ENCODE measurements at places on chromosomes 2 and 18.

DNA sequence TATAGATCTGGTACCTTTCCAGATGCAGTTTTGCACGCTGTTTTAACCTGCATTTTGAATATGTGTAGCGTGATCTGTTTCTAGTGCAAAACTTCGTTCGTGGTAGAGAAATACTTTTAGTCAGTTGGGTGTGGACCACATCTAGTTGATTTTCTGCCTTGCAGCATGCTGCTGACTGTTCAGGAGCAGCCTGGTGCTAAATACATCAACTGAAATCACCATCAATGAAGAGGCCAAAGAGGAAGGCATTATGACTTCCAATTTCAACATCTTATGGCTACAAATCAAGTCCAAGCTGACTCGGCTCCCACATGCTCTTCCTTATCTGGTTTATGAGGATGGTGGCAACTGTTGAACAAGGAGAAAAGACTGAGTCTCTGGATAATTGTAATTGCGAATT, 298.5 kb downstream of the ZNF521 start:
- no peak overlapping the region for H3K27ac ChIP-seq
- H3K27me3 ChIP-seq = no peaks in the 10 kb centered on the region
- no peaks in the 10 kb centered on the region for H3K36me3 ChIP-seq
- no peaks in the 10 kb centered on the region for H3K4me1 ChIP-seq

DNA sequence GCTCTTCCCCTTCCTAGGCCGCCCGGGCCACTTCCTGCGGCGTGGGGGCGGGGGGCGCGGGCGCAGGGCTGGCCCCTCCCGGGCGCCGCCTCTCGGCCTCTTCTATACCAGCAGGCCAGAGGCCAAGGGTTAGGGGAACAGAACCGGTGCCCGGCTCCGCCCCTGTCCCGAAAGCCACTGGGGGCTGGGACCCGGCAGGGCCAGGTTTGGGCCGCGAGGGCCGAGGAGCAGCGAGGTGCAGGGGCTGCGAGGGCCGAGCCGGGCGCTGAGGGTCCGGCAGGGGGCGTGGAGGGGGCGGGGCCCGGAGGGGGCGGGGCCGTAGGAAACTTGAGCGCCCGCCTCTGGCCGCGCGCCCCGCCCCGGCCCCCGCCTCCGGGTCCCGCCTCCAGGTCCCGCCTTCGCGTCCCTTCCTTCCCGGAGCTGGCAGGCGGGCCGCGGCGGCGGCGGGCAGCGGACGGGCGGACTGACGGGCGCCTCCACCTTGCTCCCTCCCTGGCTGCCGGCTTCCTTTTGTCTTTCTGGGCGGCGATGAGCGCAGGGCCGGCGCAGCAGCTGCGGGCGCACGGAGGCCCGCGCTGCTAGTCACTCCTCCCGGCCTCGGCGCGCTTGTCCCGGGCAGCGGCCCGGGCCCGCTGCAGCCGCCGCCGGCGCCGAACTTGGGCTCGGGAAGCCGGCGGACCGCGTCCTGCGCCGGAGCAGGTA, at the start of gene HPCAL1:
HPCAL1 (plus strand) TSS at position 426 of the 702 bp plus-strand sequence. CDS start 116,854 bp downstream, outside the sequence.
- H3K27me3 ChIP-seq = peaks cover 4% of the 10 kb centered on the region
- H3K4me1 ChIP-seq = peaks cover 73% of the 10 kb centered on the region
- H3K27ac ChIP-seq = peak within 1 kb of the TSS; percentile 90
- peak; percentile 80 for DNase-seq
- H3K4me3 ChIP-seq = peak within 1 kb of the TSS; percentile 99
- H3K36me3 ChIP-seq = peaks cover 3% of the 10 kb centered on the region

- H3K4me1 ChIP-seq = no peaks in the 10 kb centered on the region
- no peaks in the 10 kb centered on the region for H3K36me3 ChIP-seq
- no peaks in the 10 kb centered on the region for H3K27me3 ChIP-seq
Measured at GRCh38 chr2:122635686-122636085, 880.2 kb downstream of the TSN start.

- H3K4me1 ChIP-seq = no peaks in the 10 kb centered on the region
- no peaks in the 10 kb centered on the region for H3K27me3 ChIP-seq
- no peak overlapping the region for H3K27ac ChIP-seq
Measured at GRCh38 chr2:80896576-80896975, 592.0 kb upstream of the LRRTM1 start.

GRCh38 chr2:208150956-208151355, 5.0 kb upstream of the CRYGB start:
- no peak overlapping the region for H3K4me3 ChIP-seq
- DNase-seq = no peak
- H3K27me3 ChIP-seq = no peaks in the 10 kb centered on the region
- H3K4me1 ChIP-seq = no peaks in the 10 kb centered on the region
- no peak overlapping the region for H3K27ac ChIP-seq

- no peak overlapping the region for H3K4me3 ChIP-seq
- DNase-seq = no peak
- H3K27me3 ChIP-seq = no peaks in the 10 kb centered on the region
- peaks cover 12% of the 10 kb centered on the region for H3K36me3 ChIP-seq
- peaks cover 64% of the 10 kb centered on the region for H3K4me1 ChIP-seq
Measured at GRCh38 chr2:7516484-7517063, 599.4 kb downstream of the RNF144A start.

DNA sequence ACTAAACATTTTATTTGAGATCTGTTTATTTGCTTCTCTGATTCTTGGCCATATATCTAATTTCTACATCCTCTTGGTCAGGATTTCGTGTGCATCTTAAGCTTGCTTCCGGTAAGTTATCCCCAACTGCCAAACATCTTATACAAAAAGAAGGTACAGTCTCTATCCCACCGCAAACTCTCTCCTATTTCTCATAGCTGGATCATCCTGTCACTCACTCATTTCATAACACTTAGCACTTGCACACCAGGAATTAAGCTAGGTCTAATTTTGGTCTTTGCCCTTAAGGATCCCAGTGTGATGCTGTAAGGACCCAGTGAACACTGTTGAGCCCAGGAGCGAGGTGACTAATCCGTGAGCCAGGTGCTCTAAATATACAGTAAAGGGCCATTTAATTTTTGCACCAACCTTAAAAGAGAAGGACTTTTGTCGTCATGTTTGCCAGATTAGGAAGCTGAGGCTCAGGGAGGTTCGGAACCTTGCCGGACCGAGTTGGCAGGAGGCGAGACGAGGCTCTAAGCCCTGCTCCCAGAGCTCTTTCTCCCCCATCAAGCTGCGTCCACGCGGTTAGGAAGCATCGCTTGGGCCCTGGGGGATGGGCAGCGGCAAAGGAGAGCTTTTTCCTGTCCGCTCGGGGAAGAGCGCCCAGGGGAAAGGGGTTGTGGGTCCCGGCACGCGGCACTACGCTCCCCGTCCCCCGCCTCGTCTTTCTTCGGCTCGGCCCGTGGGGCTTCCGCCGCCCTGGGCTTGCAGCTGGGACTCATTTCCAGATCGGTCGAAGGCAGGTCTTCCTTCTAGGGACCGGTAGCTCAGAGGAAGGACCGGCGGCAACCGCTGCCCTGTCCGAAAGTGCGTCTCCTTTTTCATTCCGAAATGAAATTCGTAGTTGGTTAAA, 4.1 kb upstream of the ITPRIPL1 start:
- H3K4me3 ChIP-seq = peak overlapping the region; percentile 88
- H3K27me3 ChIP-seq = no peaks in the 10 kb centered on the region
- H3K4me1 ChIP-seq = peaks cover 63% of the 10 kb centered on the region
- DNase-seq = peak; percentile 26

DNA sequence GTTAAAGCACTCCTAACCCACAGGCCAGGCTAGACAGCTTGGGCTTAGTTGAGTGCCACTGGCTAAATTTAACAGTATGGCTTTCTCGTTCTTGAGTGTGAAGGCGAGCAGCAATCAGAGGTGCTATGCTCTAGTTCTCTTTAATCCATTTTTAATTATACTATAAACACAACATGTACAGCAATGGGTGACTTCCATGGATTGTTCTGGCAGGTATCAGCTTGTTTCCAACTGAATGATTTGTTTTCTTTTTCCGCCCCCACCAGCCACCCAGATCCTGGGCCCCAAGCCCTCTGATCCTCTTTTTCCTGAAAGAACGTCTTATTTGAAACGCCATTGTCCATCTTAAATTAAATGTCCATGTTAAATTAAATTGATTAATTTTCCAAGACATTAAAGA, 244.8 kb downstream of the IKZF2 start:
- H3K27ac ChIP-seq = no peak overlapping the region
- no peaks in the 10 kb centered on the region for H3K27me3 ChIP-seq
- DNase-seq = no peak
- no peak overlapping the region for H3K4me3 ChIP-seq
- no peaks in the 10 kb centered on the region for H3K36me3 ChIP-seq

DNA sequence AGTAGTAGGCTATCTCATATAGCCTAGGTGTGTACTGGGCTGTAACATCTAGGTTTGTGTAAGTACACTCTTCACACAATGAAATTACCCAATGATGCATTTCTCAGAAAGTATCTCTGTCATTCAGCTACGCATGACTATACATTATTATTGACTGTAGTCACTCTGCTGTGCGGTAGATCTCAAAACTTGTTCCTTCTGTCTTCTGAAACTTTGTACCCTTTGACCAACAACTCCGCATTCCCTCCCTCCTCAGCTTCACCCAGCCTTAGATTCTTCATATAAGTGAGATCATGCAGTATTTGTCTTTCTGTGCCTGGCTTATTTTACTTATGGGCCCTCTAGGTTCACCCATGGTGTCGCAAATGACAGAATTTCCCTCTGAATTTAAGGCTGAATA, 49.0 kb downstream of the TAF1B start:
- peaks cover 27% of the 10 kb centered on the region for H3K36me3 ChIP-seq
- H3K4me1 ChIP-seq = peaks cover 18% of the 10 kb centered on the region
- H3K27me3 ChIP-seq = no peaks in the 10 kb centered on the region
- no peak for DNase-seq
- no peak overlapping the region for H3K4me3 ChIP-seq

DNA sequence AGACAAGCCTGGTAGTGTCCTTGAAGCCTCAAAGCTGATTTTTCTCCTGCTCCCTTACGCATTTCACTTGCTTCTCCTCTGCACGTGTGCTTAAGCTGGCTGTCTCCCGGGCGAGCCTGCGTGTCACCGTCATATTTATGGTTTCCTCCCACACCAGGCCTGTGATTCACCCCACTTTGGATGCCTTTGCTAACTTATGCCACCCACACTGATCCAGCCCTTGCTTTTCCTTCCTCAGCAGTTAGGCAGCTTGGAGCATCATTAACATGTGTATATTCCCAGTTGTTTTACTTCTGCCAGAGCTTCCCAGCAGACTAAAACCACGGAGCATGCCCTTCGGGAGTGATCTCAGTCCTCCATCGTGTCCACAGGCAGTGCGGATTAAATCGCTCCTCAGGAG, 2.2 kb downstream of the ST3GAL5 start:
- DNase-seq = peak; percentile 7
- H3K27ac ChIP-seq = peak overlapping the region; percentile 72
- H3K27me3 ChIP-seq = no peaks in the 10 kb centered on the region
- H3K4me1 ChIP-seq = peaks cover 55% of the 10 kb centered on the region
- H3K36me3 ChIP-seq = peaks cover 34% of the 10 kb centered on the region

DNA sequence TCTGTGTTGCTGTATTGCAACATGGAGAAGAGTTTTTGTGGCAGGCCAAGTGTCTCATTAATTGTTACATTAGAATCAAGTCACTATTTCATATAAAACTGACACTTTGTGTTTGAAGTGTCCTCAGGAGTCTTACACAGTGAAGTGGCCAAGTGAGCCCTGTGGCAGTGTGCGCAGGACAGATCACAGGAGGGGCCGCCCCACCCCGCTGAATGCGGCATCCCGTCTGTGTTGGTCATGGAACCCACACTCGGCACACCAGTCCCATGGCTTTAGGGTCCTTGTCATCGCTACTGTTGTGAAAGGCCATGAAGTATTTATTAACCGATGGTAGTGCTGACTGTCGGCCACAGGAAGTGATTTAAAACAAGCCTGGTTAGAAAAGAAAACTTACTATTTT, 144.7 kb upstream of the NFATC1 start:
- H3K4me3 ChIP-seq = no peak overlapping the region
- H3K27me3 ChIP-seq = peaks cover 2% of the 10 kb centered on the region
- peaks cover 13% of the 10 kb centered on the region for H3K4me1 ChIP-seq
- H3K36me3 ChIP-seq = no peaks in the 10 kb centered on the region
- H3K27ac ChIP-seq = no peak overlapping the region

- H3K36me3 ChIP-seq = no peaks in the 10 kb centered on the region
- peaks cover 21% of the 10 kb centered on the region for H3K4me1 ChIP-seq
- H3K27me3 ChIP-seq = peaks cover 9% of the 10 kb centered on the region
- no peak for DNase-seq
- H3K27ac ChIP-seq = no peak overlapping the region
Measured at GRCh38 chr2:162126111-162126519, 25.9 kb downstream of the GCG start.

DNA sequence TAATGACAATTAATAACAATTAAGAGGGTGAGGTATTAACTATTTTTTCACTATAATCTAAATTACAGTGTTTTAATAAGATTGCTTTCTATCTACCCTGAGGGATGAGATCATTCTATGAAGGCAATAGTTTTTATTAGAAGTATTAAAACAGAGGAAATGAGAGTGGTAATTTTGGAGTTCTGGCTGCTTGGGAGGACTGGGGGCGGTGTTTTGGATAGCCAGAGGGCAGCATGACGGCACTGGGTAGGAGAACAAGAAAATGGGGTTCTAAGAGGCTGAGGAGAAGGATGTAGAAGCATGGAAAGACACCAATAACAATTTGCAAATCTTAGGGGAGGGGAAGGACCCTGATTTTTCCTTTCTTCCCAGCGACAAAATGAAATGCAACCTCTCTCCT, 5.1 kb upstream of the DNAJC5G start:
- H3K27ac ChIP-seq = no peak overlapping the region
- no peak overlapping the region for H3K4me3 ChIP-seq
- H3K36me3 ChIP-seq = no peaks in the 10 kb centered on the region
- H3K27me3 ChIP-seq = peaks cover 19% of the 10 kb centered on the region
- no peak for DNase-seq
- no peaks in the 10 kb centered on the region for H3K4me1 ChIP-seq

- H3K27ac ChIP-seq = no peak overlapping the region
- H3K36me3 ChIP-seq = peaks cover 2% of the 10 kb centered on the region
- DNase-seq = no peak
Measured at GRCh38 chr18:57022716-57023115, 124.2 kb upstream of the BOD1L2 start.

- H3K27ac ChIP-seq = no peak overlapping the region
- no peaks in the 10 kb centered on the region for H3K4me1 ChIP-seq
- H3K4me3 ChIP-seq = no peak overlapping the region
- no peaks in the 10 kb centered on the region for H3K36me3 ChIP-seq
- no peak for DNase-seq
Measured at GRCh38 chr2:96097441-96097840, 18.9 kb downstream of the ADRA2B start.

GRCh38 chr2:46158661-46159060, 138.5 kb upstream of the EPAS1 start:
- peaks cover 9% of the 10 kb centered on the region for H3K4me1 ChIP-seq
- no peak overlapping the region for H3K27ac ChIP-seq
- peaks cover 5% of the 10 kb centered on the region for H3K36me3 ChIP-seq
- no peak overlapping the region for H3K4me3 ChIP-seq
- DNase-seq = no peak
- H3K27me3 ChIP-seq = peaks cover 2% of the 10 kb centered on the region

GRCh38 chr2:20632446-20632990, 18.4 kb downstream of the HS1BP3 start:
- H3K27ac ChIP-seq = no peak overlapping the region
- no peaks in the 10 kb centered on the region for H3K27me3 ChIP-seq
- no peak overlapping the region for H3K4me3 ChIP-seq
- no peak for DNase-seq
- peaks cover 2% of the 10 kb centered on the region for H3K36me3 ChIP-seq

- H3K27ac ChIP-seq = no peak overlapping the region
- H3K4me3 ChIP-seq = no peak overlapping the region
- DNase-seq = no peak
- H3K36me3 ChIP-seq = peaks cover 19% of the 10 kb centered on the region
Measured at GRCh38 chr18:35072616-35073015, 31.4 kb downstream of the MAPRE2 start.

- H3K27me3 ChIP-seq = peaks cover 50% of the 10 kb centered on the region
- no peak overlapping the region for H3K27ac ChIP-seq
- no peaks in the 10 kb centered on the region for H3K4me1 ChIP-seq
Measured at GRCh38 chr2:29923110-29923721, 1.8 kb upstream of the ALK start.

Measured in activated T-helper 1 cell treated with anti-CD3 and anti-CD28 coated beads, Interleukin-12 subunit alpha, Interleukin-12 subunit beta, Interleukin-2, Interleukin-4 antibody, amounts not matched to agents 30 ng/mL and 10 ng/mL and 1 ng/mL, durations not matched to agents 14 hours and 24 hours and 36 hours (primary cell).